ENCODE measurements at places on chromosomes 6 and 20. TPM values are rescaled to one million over a fixed set of nuclear protein-coding genes. Genes with fewer than 3 reads are reported as not detected.

Gene FAM184A
- 10.3 TPM for polyA plus RNA-seq

DNA sequence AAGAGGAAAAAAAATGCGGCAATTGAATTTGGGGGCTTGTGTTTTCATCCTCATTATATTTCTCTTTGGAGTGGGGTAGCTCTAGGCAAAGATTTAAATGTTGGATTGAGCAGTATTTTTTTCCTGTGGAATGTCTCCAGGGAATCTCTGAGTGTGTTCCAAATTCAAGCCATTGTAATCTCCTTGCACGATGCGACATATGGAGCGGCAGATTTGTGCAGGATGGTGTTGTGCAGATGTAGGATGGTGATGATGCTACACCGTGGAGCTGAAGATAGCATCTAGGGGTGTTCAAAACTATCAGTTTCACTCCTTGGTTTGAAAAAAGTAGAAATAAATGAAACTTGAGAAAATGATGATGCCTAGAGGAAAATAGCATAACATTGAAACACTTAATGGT, 777.5 kb upstream of the EPHA7 start:
- DNase-seq = no peak

- DNase-seq = no peak
Observed at GRCh38 chr6:109508166-109508860, 25.3 kb upstream of the ZBTB24 start.

DNA sequence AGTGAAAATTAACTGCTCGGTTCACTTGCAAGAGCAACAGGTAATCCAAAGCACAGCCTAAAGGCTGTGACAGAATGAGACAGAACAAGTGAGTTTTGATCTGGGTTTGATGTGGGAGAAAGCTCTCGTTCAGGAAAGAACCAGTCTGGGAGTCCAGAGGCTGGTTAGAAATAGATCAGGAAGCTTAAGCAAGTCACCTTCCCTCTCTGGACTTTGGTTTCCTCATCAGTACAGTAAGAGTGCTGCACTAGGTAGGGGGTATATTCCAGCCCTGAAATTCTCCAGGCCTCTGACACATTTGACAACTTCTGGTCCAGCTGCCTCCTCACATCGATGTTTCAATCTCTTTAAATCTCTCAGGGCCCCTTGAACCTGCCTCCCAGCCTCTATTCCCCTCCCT, 33.7 kb upstream of the MDGA1 start:
- DNase-seq = no peak

DNA sequence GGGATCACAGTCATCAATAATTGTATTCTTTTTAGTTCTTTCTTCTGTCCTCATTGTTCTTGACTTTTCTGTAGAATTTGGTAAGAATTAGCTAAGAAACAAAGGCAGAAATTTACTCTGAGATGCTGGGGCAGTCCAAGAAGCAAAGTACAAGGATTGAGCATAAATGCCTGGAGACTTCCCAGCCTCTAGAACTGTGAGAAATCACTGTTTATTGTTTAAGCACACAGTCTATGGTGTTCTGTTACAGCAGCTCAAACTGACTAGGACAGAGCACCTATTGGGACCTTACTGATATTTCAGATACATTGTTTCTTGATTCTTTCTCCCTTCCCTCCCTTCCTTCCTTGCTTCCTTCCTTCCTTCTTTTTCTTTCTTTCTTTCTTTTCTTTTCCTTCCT, 192.7 kb upstream of the SLC35B3 start:
- no peak for DNase-seq

Gene COL21A1
- 111 TPM for polyA plus RNA-seq

Gene DDRGK1
- polyA plus RNA-seq = 55.0 TPM

DNA sequence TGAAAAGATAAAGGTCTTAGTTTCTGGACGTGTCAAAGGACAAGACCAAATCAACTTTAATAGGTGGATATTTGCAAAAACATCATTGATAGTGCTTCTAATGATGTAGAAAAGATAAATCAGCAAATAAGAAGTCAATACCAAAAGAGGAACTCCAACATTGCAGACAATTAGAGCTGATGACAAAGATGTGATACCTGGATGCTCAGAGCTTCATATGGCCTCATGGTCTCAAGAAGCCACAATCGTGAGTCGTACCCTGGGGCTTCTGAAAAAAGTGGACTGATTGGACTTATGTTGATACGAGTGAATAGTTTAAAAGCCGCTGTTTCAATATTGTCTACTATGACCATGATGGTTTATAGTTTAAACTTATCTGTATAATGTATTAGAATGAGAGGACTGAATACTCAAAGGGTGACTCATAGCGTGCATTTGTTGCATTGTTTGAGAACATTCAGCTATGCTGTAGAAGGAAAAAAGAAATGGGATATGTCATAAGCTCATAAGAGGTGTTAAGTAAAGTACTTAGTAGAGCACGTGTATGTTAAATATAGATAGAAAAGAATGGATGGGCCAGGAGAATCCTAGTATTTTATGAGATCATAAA, 54.6 kb upstream of the RIPOR2 start:
- no peak for DNase-seq

Gene TCF19
- polyA plus RNA-seq = 16.5 TPM

Gene BHLHE23
- not detected for polyA plus RNA-seq

GRCh38 chr20:8774412-8774811, 294.5 kb upstream of the PLCB4 start:
- no peak for DNase-seq

Gene NFS1
- polyA plus RNA-seq = 32.1 TPM

- no peak for DNase-seq
Observed at GRCh38 chr20:8346700-8347270, 214.7 kb downstream of the PLCB1 start.

Gene POU3F2
- 0.10 TPM for polyA plus RNA-seq

Gene PCK1
- 4.3 TPM for polyA plus RNA-seq

DNA sequence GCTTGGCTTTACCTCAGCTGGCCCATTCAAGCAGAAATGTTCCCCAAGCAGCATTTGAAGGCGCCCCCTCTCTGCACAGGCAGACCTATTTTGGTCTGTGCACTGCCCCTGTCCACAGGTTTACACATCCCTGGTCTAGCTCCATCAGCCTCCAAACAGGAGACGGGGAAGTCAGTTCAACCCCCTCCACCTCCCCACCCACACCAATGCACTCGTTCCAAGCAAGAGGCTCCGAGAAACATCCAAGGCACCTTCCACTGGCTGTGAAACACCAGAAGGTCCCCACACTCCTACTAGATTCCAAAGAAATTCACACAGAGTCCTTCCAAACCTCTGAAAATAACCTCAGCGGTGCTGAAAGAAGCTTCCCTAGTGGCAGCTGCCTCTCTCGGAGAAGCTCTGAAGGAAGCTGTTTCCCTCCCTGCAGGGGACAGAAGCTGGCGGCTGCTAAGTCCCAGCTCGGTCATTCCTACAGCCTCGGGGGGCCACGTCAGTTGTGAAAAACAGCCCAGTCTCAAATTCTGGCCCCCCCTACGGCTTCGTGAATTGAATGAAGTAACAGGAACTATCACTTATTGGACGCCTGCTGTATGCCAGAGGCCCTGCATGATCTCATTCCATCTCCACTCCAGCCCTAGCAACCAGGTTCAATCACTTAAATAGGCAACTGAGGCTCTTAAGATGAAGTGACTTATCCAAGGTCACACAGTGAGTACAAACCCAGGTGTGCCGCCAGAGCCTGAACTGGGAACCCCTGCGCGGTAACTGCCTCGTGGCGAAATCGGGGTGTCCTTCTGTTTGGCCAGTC, 815 bp downstream of the SPATA2 start:
- no peak for DNase-seq

- DNase-seq = no peak
Observed at GRCh38 chr20:41443691-41444090, 77.1 kb upstream of the EMILIN3 start.

Gene HM13
- polyA plus RNA-seq = 130 TPM

DNA sequence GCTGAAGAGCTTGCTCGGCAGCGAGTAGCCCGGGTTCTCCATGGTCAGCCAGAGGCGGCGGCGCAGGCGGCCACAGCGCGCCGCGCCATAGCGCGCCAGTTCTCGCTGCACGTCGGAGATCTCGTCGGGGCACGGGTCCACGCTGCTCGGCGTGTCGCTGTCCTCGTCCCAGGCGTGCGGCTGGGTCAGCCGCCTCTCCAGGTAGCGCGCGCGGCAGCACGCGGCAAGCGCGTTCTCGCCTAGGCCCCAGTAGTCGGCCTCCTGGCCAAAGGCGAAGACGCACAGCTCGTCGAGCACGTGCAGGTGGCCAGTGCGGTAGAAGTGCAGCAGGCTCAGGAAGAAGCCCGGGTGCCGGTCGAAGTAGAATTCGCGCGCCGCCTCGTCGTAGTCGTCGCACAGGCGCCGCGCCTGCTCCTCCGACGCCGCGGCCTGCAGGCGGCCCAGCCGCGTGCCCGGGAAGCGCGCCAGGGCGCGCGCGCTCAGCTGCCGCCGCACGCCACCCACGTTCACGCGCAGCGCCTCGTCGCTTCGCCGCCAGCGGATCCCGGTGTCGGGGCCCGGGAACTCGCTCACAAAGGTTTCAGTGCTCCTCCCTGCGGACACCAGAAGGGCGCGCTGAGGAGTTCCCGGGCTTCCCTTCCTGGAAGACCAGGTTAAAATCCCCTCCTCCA, 2.7 kb downstream of the KCNS1 start:
- no peak for DNase-seq

DNA sequence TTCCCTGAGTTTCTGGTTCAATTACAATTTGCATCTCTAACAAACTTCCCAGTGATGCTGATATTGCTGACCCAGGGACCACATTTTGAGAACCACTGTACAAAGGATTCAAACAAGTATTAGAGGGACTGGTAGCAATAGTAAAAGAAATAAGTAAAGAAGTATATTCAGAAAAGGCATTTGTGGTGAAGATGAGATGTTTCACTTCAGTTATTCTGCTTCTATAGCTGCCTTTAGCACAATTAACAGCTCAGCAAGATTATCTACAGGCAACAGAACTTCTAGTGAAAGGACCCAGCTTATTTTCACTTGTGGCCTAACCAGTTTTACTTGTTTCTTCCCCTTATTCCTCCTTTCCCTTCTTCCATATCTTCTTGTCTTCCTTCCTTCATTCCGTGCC, 149.4 kb downstream of the PHF3 start:
- DNase-seq = no peak

DNA sequence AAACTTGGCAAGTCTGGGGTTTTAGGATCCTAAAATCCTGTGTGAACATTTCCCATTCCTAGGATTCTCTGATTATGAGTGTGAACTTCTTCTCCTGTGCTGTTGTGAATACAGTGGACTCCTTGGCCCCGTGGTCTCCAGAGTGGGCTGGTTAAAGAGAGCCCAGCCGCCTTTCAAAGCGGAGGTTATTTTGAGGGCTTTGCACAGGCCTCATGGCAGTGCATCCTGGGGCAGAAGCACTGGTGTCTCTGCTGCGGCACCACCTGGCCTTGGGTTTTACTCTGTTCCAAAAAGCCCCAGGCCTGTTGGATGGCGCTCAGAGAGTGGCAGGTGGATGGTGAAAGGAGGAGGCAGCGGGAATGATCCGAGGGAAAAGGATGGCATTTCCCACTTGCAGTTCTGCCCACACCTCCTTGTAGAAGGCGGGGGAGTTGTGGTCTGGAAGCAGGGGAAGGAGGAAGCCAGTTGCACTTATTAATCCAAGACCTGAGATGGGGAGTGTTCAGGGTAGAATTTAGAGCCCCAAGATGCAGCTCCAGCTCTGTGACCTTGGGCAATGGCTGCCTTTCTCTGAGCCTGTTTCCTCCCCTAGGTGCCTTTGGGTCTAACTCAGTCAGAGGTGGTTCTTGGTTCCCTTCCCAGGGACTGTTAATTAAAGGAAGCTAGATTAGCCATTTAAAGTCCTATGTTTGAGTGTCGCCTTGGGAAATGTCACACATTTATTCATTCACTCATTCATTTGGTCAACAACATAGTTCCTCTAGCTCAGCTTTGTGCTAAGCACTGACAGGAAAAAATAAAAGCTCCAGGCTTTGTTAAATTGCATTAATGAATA, 22.4 kb downstream of the MMP24 start:
- DNase-seq = no peak

- DNase-seq = no peak
Observed at GRCh38 chr6:169787797-169788196, 36.4 kb downstream of the ERMARD start.

Gene BNIP5
- polyA plus RNA-seq = 0.19 TPM

GRCh38 chr6:157075549-157076450, 247.5 kb downstream of the TMEM242 start:
- DNase-seq = no peak

DNA sequence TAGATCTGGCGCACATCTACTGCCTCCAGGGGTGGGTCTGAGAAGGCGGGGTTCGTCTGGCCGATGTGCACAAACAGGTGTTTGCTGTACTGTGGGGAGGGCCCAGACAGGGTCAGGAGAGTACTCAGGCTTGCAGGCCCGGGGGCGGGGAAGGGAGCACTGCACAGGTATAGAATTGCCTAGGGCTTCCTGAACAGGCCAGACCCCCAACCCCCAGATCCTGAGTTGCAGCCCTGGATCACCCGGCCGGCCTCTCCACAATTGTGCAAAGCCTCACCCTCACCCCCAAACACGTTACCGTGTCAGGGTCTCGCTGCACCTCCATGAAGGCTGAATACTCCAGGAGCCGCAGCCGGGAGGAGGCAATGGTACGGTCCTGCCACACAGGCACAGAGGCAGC, 7.8 kb downstream of the RPL10A start:
- DNase-seq = no peak

DNA sequence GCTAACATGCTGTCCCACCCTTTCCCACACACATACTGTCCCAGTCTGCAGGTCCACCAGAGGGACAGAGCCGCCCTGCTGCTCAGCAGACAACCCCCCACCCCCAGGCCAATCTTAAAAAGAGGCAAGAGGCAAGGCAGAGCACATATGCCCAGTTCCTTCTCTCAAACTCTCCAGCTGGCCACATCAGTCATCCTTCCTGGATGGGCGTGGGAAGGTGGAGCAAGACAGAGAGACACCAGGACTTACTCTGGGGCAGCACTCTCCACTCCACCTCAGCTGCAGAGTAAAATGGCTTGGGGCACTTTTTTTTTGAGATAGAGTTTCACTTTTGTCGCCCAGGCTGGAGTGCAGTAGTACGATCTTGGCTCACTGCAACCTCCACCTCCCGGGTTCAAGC, 10.8 kb downstream of the MOCS3 start:
- DNase-seq = no peak

Gene ASIP
- polyA plus RNA-seq = 0.28 TPM

DNA sequence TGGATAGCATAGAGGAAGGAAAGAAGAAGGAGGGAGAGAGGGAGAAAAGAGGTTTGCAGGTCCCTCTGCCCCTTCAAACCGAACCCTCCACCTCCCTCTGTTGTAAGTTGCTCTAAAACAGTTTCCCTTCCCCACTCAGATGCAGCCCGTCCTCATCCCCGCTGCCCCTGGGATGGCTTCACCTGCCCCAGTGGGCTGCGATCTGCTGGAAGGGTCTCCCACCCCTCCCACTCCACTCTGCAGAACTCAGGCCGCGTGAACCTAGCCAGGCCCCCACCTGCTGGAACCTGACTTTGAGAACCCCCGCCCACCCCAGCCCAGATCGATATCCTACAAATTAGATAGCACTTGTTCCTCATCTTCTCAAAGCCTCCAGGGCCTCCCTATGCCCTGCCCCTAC, 190.8 kb downstream of the DLL1 start:
- no peak for DNase-seq

GRCh38 chr20:62606551-62607201, 35.6 kb upstream of the SLCO4A1 start:
- DNase-seq = no peak

Data from right renal cortex interstitium (tissue), 3 donors.